Stimulated activated CD4-positive, alpha-beta T cell treated with anti-CD3 and anti-CD28 coated beads, Interleukin-15, amount 100 ng/mL, for 48 hours (primary cell): ENCODE measurements at places on chromosomes 3 and 15.
A peak's percentile ranks its signal among the peaks of the same experiment; 100 is the strongest.

- no peak for DNase-seq
Observed at GRCh38 chr3:20658491-20658890, 472.5 kb upstream of the SGO1 start.

DNA sequence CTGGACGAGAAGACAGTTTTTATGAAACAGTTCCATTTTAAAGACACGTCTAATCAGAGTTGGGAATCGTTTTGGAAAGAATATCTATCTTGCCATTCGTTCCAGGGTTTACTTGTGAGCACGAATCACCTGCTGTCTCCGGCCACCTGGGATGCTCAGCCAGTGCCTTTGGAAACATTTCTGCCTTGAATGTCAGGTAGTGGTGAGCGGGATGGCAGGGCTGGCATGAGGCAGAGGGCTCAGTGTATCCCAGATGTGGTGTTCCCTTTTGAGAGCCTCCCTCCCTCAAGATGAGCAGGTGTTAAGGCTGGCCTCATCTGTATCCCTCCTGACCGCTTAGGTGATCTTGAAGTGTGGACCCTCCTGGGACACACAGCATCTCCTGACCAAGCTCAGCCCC lies 47.9 kb upstream of the PLXNA1 start:
- no peak for DNase-seq

DNA sequence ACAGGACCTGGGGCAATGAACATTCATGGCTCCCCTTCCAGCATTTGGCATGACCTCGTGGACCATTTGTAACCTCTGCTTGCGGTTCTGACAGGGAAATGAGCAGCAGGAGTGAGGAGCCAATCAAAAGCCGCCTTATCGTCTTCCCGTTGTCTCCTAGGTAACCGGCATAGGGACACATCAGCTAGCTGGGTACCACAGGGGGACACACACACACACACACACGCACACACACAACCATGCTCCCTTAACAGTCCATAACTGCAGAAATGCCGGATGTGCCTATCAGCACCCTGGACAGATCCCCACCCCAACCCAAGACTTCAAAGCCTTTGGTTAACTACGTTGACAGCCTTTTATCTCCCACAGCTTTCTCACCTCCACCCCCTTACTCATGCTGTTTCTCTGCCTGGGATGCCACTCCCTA lies 53.4 kb upstream of the CCDC174 start:
- peak; percentile 44 for DNase-seq

DNA sequence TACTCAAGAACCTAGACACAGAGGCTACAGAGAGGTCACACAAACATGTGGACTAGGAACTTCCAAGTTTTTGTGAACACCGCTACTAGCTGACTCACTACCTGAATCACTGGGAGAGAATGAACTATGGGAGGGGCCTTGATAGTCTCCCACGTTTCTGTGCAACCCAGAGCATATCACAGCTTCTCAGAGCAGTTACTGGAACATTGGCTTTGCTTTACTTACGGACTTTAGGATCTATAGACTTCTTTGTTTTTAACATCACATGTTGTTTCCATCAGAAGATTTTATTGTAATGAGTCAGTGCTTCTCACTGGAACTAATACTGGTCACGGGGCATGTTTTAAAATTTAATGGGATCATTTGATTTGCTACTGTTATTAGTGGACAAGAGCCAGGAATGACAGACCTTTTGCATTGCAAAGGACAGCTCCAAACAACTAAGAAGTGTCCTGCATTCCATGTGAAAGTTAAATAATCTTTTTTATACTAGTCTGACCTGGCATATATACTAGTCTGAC lies 35.6 kb downstream of the RTP4 start:
- DNase-seq, result no peak
